ENCODE measurements at places on chromosomes 5 and 9.

DNA sequence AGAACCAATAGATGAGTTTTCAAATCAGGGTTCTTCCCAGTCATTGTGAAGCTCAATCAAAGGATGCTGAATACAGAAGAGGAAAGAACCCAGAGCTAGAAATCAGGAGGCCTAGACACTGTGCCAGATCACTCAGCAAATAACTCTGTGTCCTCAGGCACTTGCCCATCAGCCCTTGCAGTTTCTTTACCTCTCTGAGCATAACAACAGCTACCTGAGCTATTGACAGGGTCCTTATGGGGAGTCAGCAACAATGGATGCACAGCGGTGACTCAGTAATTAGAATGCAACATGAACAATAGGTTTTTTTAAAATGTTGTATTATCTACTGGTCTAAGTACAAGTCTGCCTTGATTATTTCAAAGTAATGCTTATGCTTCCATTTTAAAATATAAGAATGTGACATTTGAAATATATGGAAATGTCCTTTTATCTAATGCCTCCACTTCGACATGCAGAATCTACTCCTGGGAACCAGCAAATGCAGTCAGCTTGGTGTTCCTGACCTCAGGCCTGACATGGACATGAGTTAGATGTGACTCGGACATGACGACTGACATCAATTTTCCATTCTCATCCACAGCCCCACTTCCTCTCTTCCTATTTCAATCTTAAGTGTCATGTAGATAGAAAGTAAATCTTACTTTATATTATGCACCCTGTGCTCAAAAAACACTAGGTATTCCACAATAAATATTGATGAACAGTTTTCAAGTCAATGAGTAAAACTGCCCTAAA, 155.0 kb downstream of the TLE1 start:
- DNase-seq, result no peak

GRCh38 chr9:26833792-26834191, 58.8 kb downstream of the CAAP1 start:
- no peak for DNase-seq

DNA sequence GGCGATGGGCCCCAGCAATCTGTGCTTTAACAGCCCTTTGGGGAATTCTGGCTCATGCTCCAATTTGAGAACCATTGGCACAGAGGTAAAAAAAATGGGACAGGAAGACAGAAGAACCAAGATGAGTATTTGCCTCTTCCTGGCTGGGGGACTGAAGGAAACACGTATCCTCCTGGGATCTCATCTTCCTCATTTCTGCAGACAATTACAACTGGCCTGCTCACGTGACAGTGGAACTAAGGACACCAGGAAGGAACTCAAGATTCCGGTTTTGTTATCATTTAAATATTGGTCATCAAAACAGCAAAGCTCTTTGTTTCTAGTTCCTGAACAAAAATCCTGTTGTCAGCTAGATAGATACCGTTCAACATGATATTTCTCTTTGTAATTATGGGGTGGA, 216.0 kb upstream of the DAP start:
- no peak for DNase-seq

- no peak for DNase-seq
Measured at GRCh38 chr9:114006931-114007691, 71.0 kb downstream of the AMBP start.

GRCh38 chr5:3382782-3383181, 212.8 kb upstream of the IRX1 start:
- DNase-seq, result no peak

- no peak for DNase-seq
Measured at GRCh38 chr5:54986269-54986654, 869 bp upstream of the ESM1 start.

DNA sequence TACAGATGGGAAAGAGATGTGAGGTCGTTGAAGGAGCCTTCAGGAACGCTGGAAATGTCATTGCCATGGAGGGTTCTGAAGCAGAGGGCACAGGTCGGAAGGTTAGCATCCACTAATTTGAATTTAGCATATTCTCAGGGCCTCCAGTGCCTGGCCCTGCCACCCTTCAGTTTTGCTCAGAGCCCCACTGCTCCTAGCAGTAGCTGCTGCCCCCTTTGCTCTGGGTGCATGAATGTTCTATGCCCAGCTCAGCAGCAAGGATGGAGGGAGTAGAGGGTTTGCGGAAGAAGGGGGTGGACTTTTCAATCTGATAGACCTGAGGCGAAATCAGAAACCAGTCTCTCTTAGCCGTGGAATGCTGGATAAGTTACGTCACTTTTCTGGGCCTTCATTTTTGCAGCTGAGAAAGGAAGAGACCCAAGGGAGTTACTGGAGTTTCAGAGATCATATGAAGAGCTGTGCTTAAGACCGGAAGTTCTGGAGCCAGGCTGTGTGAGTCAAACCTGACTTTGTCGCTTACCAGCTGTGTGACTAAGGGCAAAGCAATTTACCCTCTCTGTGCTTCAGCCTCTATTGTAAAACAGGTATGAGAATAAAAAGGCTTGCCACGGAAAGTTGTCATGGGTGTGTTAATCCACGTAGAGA, 133.2 kb upstream of the PANK3 start:
- no peak for DNase-seq

DNA sequence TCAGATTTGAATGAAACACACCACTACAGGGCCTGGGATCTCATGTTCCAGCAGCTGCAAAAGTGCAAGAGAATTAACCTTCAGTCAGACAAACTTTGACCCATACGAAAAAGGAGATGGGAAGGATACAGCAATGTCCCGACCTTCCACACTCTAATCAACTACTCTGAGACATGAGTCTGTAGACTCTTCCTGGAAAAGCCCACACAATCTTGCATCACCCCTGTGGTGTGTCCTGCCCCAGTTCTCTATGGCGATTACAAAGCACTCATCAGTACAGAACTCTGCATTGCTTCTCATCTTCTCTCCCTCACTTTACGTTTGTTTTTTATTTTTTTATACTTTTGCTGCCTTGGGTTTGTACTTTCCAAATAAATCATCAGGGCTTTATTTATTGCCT, 241.0 kb upstream of the KIF2A start:
- DNase-seq, result no peak

DNA sequence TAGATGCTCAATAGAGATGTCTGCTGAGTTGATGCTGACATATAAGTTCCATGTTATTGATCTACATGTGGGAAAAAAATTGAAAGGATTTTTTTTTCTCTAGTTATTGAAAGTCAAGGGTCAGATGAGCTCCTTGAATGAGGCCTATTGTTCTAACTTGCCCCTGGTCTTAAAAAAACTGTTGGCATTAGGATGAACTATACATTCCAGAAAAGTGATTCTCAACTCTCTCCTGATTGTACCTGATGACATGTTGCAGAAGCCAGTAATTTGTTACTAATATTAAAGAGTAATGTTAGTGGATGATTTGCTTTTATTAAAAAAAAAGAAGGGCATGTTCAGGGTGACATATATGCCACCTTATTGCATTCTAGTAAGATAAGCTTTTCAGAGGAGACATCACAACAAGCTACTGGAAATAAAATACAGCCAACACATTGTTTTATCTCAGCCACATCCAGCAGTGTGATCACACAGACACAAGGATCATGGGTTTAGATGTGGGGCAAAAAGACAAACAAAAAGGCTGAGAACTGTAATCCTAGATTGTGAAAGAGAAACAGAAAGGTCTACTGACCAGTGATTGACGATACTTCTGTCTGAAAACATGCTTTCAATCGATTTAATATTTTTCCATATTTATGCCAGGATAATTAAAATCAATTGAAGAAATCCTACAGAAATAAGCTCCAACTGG, 1314.1 kb upstream of the C9orf72 start:
- no peak for DNase-seq

DNA sequence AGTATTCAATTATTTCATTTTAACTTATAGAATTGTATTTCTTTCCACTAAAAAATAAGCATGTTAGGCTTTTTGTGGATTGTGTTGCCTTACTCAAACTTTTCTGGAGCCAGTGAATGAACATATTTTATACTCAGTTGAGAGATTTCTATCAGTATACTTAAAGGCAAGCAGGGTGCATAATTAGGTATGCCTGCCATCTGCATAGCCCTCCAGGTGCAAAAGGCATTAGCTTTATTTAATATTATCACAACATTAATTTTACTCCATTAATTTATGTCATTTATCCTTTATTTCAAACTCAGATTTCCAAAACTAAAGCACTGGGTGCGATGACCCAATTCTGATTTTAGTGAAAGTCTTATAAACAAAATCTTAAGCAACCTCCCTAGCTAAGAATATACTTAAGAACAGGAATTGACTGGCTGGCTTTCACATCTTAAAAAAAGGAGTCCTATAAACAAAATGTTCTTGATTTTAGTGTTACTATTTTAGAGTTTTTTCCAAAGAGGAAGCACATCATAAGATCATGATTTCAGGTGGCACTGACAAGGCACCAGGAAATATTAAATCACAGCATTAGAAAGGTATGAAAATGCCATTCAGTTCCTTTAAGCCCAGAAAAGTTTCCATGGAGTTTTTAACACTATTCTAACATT, 178.4 kb downstream of the MPDZ start:
- no peak for DNase-seq

DNA sequence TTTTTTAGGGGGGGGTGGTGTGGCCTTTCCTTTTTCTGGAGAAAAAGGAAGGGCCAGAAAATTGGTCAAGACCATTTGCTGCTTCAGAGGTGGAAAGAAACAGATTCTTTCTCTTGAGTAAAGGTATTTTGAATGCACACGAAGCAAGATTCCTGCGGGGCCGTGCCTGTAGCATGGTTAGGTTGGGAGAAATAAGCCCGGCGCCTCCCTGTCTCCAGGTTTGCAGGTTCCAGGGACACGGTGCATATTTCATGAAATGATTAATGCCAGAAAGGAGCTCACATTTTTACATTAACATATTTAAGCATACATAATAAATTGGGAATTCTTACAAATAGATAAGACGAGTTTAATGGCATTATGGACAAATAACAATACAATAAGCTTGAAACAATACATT, 409.5 kb upstream of the IRX1 start:
- no peak for DNase-seq

DNA sequence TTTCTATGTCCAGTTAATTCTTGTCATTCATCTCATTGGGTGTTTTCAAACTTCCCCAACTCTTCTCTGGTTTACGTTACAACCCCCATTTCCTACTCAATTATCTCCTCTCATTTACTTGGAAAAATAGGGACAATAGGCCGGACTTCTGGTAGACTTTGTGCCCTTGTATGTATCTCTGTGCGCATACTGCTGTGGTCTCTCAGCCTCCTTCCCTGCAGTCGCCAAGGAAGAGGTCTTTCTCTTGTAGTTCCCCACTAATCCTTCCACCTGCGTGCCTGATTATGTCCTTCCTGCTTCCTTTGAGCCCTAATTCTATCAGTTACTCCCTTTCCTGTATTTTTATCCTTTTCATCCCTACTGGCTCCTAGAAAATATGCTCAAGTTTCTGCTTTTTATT, 176.3 kb downstream of the GDNF start:
- no peak for DNase-seq

DNA sequence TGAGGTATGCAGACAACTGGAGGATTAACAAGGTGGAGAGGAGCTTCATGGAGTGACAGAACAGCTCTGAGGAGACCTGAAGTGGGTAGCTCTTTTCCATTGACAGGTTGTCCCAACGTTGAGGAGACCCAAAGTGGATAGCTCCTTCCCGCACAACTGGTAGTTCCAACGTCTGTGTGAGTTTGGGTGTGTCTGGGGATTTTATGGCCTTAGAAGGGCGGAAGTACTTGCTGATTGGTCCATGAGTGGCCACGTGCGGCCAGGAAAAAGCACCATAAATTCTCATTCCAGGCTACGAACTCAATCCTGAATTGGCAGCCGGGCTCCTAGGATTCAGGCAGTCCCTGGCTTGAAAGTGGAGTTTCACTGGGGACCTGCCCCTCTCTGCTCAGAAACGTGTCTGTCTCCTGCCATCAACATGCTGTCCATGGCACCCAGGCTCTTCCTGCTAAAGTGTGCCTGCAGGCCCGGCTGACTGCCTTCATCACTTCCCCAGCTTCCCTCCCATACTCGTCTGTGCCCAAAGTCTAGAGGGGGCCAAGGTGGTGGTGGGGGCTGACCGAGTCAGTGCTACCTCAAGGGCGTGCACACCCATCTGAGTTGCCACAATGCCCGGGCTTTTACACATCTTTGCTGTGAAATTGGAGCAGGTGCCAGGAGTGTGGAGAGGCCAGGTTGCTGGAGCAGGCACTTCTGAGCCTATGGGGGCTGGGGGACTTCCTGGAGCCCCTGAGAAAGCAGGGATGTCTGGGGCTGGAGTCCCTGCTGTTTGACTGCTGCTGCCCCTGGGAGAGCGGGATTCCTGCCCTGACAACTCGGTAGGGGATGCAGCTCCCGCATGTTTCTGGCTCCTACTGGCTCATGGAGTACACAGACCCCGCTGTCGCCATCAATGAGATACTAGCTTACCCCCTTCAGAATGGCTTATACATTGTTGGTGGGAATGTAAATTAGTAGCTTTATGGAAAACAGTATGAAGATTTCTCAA, 2034.6 kb upstream of the ACO1 start:
- DNase-seq, result no peak

- DNase-seq, result no peak
Measured at GRCh38 chr5:141845371-141845851, 32.8 kb downstream of the PCDH1 start.

GRCh38 chr5:103075442-103075841, 44.5 kb downstream of the GIN1 start:
- no peak for DNase-seq

- peak; percentile 80 for DNase-seq
Measured at GRCh38 chr9:89701221-89701798, 96.5 kb downstream of the GADD45G start.

DNA sequence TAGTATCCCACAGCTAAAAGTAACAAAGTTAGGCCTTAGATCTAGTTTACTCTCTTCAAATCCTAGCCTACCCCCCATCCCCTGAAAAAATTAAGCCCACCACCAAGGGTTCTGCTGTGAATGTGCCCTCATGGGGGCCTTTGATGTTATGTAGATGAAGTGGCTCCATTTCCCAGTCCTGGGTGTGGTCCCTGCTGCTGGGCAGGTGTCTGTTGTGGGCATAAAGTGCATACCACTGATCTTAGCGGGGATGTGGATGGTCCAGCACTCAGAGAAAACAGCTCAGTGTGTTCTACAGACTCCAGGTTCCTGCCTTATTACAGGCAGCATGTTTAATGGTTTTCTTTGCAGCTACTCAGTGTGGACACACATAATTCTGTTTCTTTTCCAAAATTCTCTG, 1.9 kb downstream of the PCBD2 start:
- DNase-seq, result no peak

DNA sequence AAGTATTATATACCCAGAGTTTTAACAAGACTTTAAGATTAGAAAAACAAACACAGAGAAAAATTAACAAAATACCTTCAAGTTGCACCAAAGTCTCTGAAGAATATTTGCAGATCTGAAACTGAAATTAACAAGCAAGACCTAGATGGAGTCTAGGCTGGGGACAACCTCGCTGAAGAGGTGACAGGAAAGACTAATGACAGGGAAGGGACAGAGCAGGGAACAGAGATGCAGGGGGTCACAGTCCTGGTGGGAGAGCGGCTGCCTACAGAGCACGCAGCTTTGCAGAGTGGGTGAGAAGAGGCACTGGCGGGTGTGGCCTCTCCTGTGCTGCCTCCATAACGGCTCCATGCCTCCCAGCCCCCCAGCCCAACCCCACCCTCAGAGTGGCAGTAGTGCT, 13.5 kb downstream of the RETREG1 start:
- DNase-seq, result no peak

Data from stimulated activated CD4-positive, alpha-beta T cell treated with anti-CD3 and anti-CD28 coated beads, Interleukin-2, amount 100 ng/mL, for 24 hours (primary cell).